ENCODE measurements at places on chromosomes 5 and 9.

GRCh38 chr9:89548071-89548638, 50.2 kb upstream of the SEMA4D start:
- DNase-seq = no peak

GRCh38 chr5:102450313-102450990, 48.3 kb downstream of the SLCO6A1 start:
- DNase-seq = no peak

GRCh38 chr5:135576075-135576599, 2.7 kb downstream of the CXCL14 start:
- no peak for DNase-seq

DNA sequence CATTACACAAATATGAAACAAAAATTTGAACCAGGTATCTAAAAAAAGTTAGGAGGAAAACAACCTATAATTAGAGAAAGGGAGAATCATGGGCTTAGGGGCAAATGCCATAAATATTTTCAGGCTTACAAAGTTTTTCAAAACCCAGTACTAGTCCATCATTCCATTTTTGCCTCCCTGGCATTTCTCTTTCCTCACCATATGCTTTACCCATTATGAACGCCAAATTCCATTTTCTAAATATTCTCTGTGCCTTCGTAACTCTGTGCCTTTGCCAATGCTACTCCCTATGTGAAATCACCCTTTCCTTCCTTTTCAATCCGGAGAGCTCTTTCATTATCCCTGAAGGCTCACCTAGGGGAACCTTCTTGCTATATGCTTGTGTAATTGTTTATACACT, 434.1 kb downstream of the ZSWIM6 start:
- DNase-seq = no peak

GRCh38 chr5:15501091-15501791, 1.3 kb downstream of the FBXL7 start:
- no peak for DNase-seq

- DNase-seq = no peak
Measured at GRCh38 chr5:111427762-111428161, 84.6 kb downstream of the STARD4 start.

DNA sequence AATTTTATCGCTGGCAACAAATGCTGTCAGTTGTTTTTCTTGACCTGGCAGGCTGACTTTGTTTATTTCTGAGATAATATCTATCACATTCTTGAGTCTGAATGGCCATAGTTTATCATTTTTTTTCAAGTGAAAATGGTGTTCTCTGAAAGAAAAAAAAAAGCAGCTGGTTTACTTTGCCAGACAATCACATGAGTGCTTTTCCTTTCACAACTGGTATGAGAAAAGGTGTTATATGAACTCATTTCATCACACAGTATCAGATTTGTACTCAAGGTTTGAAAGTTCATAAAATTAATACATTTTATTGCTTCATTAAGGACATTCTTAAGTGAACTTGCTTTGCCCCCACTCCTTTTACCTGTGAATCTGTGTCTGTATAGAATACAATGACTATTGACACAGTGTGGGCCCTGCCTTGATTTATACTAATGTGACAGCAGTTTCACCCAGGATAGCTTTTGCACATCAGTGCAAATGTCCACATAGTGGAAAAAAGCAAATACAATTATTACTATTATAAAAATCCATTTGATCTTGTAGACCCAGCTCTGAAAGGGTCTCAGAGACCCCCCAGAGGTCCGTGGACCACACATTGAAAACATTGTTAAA, 33.1 kb upstream of the PRLR start:
- no peak for DNase-seq

GRCh38 chr5:71658916-71659662, 60.0 kb upstream of the CARTPT start:
- DNase-seq = no peak

- DNase-seq = no peak
Measured at GRCh38 chr9:114837923-114838322, 32.1 kb upstream of the TNFSF15 start.

DNA sequence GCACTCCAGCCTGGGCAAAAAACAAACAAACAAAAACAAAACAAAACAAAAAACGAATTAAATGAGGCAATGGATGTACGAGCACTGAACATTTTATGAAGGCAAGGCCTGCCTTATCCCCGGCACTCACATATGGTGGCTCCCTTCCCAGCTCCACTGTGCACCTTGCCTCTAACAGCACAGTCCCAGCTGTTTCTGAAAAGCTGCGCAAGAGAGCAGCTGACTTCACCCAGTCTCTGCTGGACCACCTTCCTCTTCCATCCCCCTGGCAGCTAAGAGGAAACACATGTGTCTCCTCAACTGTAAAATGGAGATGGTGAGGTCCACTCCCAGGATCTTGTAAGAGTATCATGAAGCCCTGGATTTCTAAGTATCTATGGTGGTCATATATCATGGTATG, 100.7 kb downstream of the KLF4 start:
- DNase-seq = no peak

- no peak for DNase-seq
Measured at GRCh38 chr5:142495531-142495930, 170.7 kb upstream of the SPRY4 start.

- DNase-seq = no peak
Measured at GRCh38 chr5:1538276-1538675, 14.5 kb upstream of the LPCAT1 start.

DNA sequence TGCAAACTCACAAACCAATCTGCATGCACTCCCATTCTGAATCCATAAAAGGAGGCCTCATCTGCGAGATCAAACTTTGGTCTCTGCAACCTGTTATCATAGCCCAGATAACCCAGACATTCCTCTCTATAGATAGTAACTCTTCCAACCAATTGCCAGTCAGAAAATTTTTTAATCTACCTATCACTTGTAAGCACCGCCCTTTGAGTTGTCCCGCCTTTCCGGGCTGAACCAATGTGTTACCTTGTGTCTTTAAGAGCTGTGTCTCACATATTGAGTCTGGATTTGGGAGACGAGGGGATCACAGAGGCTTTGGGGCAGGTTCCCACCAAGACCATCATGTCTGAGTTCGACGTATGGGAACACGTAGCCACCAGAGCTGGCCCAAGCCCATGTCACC, 91.1 kb upstream of the PPP1R26 start:
- no peak for DNase-seq

- DNase-seq = no peak
Measured at GRCh38 chr9:34331196-34331595, 1.8 kb downstream of the NUDT2 start.

- no peak for DNase-seq
Measured at GRCh38 chr5:122412966-122413365, 100.9 kb downstream of the SNCAIP start.

DNA sequence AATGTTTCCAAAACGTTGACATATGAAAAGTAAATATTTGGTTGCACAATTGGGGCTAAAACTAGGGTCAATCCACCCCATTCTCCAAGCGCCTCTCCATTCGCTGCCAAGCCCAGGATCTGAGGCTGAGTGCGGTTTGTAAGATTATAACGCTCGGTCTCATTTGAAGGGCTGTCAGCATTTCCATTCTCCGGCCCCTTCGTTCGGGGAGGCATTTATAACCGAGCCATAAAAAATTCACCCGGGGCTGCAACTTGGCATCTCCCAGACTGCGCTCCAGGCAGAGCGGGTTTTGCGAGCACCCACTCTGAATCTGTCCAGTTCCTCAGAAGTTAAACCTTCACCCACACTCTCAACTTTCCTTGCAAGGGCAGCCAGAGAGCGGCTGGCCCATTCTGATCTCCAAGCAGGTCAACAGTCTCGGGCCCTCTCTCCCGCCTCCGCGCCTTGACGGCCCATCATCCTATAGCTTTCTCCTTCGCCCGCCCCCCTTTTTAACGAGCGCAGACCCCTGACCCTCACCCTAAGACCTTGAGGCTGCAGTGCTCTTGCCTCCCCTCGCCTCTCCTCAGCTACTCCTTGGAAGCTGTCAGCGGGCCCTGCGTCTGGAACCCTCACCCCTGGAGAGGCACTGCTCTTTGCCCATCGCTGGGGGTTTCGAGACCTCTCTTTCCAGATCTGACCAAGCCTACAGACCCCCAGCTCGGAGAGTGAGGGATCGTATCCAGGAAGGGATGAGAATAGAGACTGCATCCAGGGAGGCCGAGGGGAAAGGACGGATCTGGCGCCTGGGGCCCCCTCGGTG, 1.1 kb downstream of the SLIT3 start:
- DNase-seq = no peak

GRCh38 chr9:96566498-96567202, 53.0 kb downstream of the CDC14B start:
- peak; percentile 30 for DNase-seq

DNA sequence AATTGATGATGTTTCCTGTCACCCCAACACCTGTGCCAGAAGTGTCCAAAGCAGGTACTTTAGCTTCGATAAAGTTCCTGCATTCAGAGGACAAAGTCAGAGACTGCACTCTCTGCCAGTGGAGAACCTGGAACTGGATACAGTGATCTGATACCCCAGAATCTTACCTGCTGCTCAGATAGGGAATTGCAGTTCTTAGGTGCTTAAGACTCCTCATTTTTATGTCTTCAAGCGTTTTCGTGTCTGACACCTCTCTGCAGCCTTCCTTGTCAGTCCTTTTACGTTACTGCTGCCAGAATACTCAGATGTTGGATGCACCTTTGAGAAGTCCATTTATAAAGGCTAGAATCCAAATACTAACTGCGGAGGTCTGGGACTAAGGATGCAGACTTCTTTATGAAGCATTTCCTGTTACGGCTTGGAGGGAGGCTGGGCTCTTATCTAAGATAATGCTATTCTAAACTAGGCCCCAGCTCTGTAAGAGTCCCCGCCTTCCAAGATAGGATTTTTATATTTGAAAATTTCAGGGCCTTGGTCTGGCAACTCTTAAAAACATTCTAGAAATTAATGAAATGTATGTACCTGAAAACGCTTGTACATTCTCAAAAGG, 1.9 kb downstream of the ISOC1 start:
- no peak for DNase-seq

- DNase-seq = no peak
Measured at GRCh38 chr5:60842871-60843385, 1.1 kb downstream of the ELOVL7 start.

GRCh38 chr5:60076746-60077145, 183.2 kb upstream of the PDE4D start:
- DNase-seq = no peak

DNA sequence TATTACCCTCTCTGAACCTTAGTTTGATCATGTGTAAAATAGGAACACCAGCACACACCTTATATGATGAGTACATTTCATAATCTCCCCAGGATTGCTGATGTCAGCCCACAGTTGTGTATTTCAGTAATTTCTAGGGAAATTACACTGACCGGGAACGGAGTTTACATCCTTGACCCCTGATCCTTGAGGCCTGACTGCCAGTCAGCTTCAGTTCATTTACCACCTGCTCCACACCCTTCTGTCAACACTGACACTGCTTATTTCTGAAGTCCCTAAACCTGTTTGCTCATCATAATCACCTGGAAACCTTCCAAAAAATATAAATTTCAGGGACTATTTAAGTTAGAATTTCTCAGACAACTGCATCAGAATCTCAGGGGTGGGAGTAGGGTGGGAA, 55.3 kb downstream of the ZNF622 start:
- no peak for DNase-seq

DNA sequence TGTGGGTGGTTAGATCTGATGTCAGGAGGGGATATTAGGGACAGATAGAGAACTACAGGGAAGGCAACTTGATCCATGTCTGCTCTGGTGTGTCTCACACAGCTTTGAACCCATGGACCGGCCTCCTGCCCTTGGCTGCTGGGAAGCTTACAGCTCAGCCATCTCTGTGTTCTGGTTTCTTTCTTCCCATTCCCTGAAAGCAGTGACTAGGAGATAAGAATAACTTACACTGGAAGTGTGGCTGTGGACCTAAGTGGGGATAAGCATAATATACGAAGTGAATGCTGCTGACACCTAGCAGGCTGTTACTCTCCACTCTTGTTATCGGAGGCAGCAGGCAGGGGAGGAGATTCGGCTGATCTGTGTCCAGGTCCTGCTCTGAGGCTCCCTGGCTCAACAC, 282.3 kb upstream of the TUT7 start:
- no peak for DNase-seq

DNA sequence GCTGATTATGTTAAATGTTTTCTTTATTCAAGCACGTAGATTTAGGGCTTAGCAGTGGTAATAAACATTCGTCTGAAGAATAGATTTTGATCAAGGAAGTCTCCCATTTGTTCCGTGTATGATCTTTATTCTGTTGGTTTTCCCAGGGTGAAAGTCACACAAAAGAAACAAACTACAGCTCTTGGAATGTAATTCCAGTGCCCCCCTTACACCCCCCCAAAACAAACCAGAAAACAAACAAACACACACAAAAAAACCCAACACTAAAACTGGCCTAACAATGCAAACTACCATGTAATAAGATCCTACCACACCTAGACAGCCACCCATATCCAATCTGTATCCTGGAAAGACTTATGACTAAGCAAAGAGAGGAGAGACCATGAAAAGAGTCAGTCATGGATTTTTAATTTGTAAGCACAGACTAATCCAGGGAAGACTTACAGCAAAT, 196.2 kb upstream of the ELL2 start:
- DNase-seq = no peak

DNA sequence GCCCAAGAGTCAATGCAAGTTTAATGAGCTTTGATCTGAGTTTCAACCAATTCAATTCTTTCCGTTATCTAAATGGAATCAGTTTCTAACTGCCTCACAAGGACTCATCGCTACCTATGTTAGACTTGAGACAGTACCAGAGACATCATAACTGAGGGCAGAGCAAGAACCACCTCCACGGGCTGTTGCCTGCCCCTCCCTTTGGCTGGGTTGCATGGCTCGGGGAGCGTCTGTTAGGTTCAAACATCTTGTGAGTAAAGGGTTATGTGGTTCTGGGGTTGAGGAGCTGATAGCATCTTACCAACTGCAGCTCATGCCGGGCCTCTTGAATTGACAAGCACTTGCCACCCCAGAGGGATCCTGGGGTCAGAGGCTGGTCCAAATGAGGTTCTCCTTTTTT, 457.9 kb downstream of the ENC1 start:
- DNase-seq = no peak

DNA sequence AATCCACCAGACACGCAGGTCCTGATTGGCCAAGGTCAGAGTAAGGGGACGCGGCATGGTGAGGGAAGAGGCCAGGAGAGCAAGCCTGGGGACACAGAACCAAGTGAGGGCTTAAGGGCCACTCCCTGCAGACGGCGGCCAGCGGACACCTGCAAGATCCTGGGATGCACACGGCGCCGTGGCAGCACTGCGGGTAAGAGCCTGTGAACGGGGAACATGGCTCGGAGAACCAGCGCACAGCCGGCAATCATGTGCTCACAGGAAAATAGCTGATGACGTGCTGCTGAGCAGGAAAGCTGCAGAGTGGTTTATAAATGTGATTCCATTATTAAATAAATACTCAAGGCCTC, 27.0 kb upstream of the NSMF start:
- DNase-seq = no peak

GRCh38 chr9:97484134-97484533, 17.3 kb upstream of the TMOD1 start:
- DNase-seq = no peak

DNA sequence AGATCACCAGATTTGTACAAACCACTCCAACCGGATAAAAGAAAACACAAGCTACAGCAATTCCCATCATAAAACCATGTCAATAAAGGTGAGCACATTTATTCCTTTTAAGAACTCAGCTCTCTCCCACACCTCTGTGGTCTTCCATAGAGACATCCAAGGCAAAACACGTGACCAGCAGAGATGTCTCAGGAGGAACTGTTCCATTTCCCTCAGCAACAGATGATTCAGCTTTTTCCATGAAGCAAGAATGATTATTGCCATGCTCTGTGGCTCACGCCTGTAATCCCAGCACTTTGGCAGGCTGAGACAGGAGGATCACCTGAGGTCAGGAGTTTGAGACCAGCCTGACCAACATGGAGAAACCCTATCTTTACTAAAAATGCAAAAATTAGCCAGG, 15.8 kb downstream of the GZMK start:
- no peak for DNase-seq

- DNase-seq = no peak
Measured at GRCh38 chr5:53076014-53076583, 33.5 kb downstream of the MOCS2 start.

Measured in CMK (cell line).